CD4-positive, CD25-positive, alpha-beta regulatory T cell (primary cell): ENCODE measurements at places on chromosomes 6 and 20.

GRCh38 chr20:57287007-57287880, 20.8 kb upstream of the BMP7 start:
- no peak for DNase-seq

DNA sequence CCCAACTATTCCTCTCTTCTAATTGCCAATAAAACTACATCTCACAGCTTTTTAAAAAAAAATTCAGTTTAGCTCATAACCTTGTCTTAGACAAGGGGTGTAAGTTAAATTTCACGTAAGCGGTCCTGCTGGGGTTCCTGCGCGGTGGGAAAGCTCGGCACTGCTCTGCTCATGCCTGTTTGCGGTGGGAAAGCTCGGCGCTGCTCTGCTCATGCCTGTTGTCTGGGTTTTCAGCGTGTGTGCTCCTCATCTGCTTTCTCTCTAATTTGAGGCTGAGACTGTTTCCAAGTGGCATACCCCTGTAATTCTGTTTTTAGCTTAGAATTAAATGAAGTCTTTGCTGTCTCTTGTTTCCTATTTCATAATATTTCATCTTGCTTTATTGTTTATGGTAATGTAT, 18.6 kb downstream of the ARID1B start:
- no peak for DNase-seq

DNA sequence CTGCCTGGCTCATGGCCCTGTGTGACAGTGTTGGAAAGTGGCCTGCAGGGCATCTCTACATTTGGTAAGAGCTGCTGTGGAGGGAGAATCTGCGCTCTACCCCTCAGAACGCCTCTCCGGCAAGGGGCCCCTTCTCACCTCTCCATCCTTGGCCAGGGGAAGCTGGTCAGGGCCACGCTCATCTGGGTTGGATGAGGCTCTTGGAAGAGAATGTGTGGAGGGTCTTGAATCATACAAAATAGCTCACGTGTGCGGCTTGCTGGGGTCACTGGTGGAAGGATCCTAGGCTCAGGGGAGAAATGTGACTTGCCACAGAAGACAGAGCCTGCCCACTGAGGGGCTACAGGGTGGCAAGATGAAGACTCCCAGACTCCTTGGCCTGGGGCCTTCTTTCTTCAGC, 105.0 kb downstream of the SCML4 start:
- no peak for DNase-seq

DNA sequence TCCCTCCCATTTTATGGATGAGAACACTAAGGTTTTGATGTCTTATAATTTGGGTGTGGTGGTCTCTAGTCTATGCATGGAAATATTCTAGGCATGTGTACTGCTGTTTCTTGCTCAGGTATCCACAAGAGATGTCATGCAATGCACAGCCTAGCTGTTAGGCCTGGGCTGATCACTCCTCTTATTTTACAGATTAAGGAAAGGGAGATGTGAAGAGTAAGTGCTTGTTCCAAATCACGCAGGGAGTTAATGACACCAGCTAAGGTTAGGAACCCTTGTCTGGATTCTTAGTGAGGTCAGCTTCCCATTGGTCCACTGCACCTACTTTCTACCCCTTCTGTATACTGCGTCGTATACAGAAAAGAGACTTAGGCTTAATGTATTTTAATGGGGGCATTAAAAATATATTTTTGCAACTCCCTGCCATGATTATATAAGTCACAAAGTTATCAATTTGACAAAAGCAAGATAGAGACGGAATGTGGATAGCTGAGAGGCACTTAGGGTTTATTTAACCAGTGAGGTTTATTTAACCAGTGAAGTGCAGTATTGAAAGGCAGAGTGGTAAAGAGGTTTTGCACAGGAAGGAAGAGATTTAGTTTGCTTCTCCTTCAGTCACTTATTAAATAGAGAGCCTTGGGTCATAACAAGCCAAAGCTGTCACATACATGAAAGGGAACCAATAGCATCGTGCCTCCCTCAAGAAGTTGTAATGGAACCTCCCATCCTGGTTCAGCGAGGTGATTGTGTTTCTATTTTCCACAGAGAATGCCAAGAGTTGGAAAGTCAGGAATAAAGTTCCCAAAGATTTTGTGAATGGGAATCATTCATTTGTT, 95.0 kb upstream of the FAM184A start:
- DNase-seq = no peak

- DNase-seq = no peak
Measured at GRCh38 chr20:59299945-59300332, 472 bp upstream of the EDN3 start.

GRCh38 chr6:107679457-107679856, 144.7 kb downstream of the SCML4 start:
- DNase-seq = no peak

DNA sequence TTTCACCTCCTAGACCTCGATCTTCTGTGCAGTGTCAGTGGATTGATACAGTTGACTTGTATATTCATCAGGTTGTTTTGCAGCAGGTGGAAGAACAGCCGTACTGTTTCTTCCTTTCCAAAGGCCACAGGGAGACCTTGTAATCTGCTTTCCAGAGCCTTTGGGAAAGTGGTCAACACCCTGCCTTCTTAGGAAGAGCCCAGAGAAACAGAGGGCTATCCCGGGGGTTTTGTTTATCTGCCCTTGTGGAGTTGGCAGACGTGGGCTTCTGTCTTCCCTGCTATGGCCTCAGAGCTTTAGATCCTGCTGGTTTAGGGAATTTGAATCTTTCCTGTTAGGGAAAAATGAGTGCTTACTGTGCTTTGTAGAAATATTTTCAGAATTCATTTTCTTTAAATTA, 19.6 kb downstream of the STX16 start:
- no peak for DNase-seq
